ENCODE measurements at places on chromosomes 13 and 19.

DNA sequence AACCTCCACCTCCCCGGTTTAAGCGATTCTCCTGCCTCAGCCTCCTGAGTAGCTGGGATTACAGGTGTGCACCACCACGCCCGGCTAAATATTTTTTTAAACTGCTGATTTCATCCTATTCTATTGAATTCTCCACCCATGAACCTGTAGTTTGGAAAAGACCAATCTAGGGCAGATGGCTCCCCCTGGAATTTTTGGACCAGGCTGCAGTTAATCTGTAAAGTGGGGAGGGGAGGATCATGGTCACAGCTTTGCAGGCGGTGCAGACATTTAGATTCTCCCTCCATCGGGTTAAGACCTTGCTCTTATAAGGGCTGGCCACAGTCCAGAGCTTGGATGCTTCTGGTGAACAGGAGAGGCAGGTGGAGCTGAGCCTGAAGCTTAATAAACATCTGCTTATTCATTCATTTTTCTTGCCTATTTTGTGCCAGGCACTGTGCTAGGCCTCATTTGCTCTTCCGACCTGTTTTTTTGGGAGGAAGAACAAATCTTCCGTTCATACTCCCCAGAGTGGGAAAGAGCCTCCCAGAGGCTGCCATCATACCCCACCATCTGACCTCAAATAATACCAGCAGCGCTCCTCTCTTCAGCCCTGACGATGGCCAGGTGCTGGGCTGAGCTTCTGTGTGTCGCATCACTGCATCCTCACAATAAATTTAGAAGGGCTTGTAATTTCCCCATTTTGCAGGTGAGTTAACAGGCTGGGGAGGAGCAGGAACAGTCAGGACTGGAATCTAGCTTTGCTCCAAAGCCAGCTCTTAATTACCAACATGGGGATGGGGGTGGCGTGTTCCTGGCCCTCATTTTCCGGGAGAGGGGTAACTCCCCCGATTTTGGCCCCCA lies 902 bp upstream of the CCDC106 start:
- no peak for DNase-seq

DNA sequence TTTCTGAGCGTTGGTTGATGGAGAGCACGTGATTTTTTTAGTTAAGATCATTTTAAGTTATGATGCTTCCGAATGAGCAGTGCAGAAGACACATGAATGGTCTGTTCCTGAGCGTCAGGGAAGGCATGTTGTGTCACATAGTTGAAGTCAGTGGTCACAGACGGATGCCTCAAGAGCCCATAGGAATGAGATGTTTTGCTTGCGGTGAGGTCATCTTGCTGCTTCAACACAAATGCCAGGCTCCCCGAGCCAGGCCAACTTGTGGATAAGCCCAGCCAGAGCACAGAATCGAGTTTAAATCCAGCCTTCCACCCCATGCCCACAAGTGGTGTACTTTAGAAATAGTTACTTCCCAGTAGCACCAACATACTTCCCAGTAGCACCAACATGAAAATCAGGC lies 5.4 kb downstream of the UPF3A start:
- DNase-seq = no peak

GRCh38 chr13:105894697-105895096 lies 640.8 kb downstream of the EFNB2 start:
- no peak for DNase-seq

GRCh38 chr19:58014141-58014540 lies 11.5 kb upstream of the ZNF606 start:
- no peak for DNase-seq

DNA sequence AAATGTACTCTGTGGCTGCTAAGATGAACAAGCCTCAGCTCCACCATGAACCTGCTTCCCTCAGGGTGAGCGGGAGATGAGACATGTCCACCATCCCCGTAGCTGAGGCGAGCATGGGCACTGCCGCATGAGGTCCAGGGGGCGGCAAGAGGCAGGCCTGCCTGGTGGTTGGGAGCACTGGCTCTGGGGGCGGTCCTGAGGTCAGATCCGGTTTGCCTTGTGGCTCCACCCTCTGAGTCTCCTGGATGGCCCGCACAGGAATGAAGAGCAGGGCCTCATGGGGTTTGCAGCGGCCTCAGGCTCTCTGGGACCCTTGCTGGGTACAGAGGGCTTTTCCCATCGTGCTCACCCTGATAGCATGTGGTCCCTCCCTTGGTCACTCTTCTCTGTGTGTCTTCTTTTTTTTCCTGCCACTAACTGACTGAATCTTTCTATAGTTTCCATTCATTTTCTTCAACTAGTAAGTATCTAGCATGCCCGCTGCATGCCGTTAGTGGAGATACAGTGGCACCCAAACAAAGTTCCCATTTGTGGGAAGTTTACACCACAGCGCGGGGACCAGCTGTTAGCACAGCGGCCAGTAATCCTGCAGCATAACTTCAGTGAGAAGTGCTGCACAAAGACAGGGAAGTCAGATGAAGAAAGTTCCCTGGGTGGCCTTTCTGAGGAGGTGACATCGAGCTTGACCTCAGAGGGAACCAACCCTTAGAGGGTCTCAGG lies 37.3 kb downstream of the CAPN12 start:
- no peak for DNase-seq

GRCh38 chr19:18219911-18220631 lies 6.2 kb downstream of the PDE4C start:
- DNase-seq = no peak

- no peak for DNase-seq
These were observed 46.5 kb upstream of the RAP2A start for GRCh38 chr13:97387485-97387839.

DNA sequence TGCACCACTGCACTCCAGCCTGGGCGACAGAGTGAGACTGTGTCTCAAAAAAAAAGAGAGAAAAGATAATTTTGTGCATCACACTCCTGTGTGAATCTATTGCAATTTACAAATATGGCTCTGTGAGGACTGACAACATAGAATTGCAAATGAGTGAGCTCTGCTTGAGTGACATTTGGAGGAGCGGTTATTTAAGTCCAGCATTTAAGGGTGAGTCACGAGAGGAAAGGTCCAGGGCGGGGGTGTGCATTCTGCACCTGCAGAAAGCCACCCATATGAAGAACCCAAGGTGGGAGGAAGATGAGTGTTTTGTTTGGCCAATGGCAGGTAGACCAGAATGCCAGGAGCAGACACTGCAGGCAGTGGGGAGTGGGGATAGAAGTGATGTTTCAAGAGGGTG lies 58.5 kb downstream of the DGKH start:
- no peak for DNase-seq

DNA sequence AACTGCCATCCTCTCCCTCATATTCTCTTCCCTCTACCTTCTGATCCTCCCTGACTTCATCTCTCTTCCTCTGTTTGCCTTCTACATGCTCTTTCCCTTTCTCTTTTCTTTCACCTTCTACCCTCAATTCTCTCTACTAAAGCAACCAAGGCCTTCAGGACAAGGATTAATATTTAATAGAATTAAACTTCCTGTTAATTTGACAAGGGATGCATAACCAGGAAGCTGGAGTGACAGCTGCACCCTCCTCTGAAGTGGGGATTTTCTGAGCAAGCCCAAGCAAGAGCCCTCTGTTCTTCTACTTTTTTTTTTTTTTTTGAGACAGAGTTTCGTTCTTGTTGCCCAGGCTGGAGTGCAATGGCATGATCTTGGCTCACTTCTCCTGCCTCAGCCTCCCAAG lies 63.4 kb upstream of the MED4 start:
- DNase-seq = no peak

- no peak for DNase-seq
These were observed 27.2 kb downstream of the EPN1 start for GRCh38 chr19:55702131-55702627.

DNA sequence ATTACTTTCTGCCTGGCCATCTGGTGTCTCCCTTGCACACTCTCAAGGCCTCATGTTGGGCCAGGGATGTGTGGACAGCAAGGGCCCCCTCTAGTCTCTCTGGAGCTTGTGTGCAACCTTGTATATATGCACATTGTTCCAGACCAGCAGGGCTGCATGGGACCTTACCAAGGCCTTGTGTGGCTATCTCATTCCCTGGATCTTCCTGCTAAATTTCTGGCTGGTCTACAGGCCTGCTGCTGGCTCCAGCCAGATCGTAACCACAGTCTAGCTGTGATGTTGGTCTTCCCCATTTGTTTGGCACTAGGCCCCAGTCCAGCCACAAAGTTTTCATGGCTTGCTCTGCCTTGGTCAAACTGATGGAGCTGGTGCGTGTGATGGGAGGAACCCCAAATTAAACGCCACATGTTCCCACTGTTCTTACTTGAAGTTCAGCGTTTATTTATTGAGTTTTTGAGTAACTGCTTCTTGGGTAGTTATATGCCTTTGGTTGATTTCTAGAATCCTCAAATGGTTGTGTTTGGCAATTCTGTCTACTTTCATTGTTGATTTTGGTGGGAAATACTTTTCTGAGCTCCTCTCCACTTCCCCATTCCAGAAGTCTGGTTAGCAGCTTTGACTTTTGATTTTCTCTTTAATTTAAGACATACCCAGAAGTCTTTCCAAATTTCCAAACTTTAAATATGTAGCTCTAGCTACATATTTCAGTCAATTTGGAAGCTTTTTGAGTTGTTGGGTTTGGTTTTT lies 56.4 kb downstream of the SIPA1L3 start:
- no peak for DNase-seq

DNA sequence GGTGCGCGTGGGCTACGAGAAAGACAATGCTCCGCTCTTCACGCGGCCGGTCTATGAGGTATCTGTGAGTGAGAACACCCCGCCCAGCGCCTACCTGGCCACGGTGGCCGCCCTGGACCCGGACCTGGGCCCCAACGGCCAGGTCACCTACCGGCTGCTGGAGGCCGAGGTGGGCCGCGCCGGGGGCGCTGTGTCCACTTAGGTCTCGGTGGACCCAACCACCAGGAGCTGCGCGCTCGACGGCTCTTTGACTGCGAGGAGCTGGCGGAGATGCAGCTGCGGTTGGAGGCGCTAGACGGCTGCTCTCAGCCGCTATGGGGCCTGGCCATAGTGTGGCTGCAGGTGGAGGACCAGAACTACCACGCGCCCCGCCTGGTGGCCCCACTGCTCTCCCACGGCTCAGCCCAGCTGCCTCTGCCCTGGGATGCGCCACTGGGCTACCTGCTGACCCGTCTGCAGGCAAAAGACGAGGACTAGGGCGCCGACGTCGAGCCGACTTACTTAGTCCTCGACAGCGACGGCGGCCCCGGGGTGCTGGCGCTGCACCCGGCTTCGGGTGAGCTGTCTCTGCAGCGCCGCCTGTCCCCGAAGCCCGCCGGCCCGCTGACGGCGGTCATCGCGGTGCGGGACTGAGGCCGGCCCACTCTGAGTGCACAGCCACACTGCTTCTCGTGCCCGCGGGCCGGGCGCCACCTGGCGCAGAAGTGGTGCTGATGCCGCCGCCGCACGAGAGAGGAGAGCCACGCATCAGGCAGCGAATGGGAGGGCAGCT lies 173.0 kb downstream of the OLFM4 start:
- DNase-seq = no peak

- no peak for DNase-seq
These were observed 1277.1 kb upstream of the MIR17HG start for GRCh38 chr13:90070362-90070761.

All from BJ (cell line).